ENCODE measurements at places on chromosomes 13 and 19.

GRCh38 chr19:32682317-32682716 lies 6.7 kb downstream of the RGS9BP start:
- no peak for DNase-seq

GRCh38 chr13:23794267-23795161 lies 94.7 kb downstream of the MIPEP start:
- DNase-seq, result peak; percentile 82

DNA sequence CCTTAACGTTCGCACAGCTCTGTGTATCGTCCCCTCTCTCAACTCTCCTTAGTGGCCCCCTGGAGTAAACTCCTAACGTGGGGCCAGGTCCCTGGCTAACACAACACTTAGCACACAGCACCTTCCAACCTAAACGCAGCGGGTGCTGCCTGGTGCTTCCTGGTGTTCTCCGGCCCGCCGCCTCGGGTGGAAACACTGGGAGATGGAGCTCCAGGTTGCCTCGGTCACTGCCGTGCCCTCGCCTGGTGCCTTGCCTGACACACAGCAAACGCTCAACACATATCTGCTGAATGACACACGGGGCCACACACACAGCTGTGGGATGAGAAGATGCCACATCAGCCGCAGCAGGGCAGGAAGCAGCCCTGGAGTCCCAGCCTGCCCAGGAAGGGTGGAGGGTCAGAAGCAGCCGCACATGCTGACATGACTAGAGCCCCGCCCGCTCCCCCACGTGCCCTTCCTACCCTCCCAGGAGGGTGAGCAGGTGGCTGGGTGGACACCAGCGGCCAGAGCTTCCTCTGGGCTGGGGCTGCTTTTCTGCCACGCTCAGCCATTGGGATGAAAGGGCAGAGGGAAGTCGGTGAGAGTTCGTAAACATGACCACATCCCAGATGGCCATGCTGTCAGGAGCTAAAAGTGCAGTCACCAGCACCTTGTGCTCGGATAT lies 6.6 kb downstream of the PEPD start:
- DNase-seq, result no peak

- no peak for DNase-seq
Observed at GRCh38 chr19:49011194-49011593, 5.7 kb downstream of the LHB start.

DNA sequence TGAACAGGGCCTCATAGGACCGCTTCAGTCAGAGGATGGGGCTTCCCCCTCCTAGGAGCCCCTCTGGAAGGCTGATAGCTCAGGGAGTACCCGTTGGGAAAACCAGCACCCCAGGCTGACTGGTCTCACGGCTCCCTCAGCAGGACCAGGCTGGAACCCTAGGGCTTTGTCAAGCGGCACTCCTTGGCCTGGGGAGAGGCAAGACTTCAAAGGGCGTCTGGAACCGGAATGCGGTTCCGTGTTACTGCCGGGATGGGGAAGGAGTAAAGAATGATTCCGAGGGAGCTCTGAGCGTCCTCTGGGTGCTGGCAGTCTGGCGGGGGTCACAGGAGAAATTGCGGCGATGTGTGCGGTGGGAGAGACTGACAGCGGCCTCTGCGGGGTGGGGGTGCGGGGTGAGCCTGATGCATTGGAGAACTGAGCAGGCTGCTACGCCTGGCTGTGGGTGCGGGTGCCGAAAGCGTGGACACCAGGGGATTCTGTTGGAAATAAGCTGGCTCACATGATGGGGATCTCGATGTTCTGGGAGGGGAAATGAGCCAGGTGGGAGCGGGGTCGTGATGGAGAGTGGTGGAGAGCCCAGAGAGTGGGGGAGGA lies 1.9 kb downstream of the COX6B2 start:
- no peak for DNase-seq

DNA sequence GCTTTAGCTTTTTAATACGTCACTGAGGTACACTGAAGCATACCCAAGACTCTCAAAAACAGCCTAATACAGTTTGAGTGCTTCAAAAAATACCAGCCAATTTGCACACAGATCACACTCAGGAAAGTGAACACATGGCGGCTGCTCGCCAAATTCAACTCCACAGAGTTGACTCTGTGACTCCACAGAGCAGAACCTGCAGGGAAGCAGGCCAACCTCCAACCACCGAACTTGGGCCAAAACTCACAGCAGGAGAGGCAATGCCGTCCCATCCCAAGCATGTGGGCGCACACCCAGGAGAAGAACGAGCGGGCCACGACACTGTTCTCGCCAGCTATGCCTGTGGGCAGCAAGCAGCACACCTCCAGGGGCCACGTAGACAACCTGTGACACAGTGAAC lies 21.1 kb downstream of the ELL start:
- DNase-seq, result no peak

GRCh38 chr13:108200781-108201398 lies 14.4 kb downstream of the LIG4 start:
- peak; percentile 37 for DNase-seq

DNA sequence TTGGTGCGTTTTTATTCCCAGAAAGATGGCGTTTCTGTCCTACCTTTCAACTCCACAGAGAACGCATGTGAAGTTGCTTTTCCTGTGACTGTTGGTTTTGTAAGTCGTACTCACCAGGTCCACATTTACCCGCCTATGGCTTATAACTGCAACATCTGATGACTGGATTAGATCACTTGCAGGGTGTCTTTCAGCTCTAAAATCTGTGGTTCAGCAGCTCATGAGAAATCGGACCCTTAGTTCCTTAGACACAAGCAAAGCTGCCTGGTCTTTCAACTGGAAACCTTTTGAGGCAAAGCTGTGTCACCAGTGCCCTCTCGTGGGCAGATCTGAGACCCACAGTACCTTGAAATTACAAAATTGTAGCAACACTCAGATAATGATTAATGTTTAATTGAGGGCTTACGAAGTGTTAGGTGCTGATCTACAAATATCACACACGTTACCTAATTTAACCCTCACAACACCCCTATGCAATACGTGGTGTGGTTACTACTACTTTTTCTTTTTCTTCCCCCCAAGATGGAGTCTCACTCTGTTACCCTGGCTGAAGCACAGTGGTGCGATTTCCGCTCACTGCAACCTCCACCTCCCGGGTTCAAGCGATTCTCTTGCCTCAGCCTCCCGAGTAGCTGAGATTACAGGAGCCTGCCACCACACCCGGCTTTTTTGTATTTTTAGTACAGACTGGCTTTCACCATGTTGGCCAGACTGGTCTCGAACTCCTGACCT lies 65.4 kb downstream of the RUBCNL start:
- peak; percentile 43 for DNase-seq

- no peak for DNase-seq
Observed at GRCh38 chr13:86567119-86567518, 767.9 kb upstream of the SLITRK6 start.

GRCh38 chr13:112567161-112567862 lies 20.6 kb downstream of the TUBGCP3 start:
- no peak for DNase-seq

DNA sequence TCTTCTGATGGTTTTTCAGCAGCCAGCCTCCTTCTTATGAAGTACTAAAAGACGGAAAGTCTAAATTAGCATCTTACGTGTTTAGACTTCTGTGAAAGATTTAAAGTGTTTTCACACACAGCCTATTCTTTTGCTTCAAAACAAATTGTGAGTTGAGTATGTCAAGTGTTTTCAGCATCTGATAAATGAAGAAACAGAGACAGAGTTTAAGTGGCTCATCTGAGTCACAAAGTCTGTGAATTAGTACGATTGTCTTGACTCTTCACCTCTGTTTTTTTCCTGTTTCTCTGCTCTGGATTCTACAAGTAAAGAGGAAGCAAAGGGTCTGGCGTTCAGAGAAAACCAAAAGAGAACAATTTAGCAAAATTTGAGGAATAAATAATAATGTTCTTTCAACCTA lies 116.4 kb downstream of the FRY start:
- no peak for DNase-seq

GRCh38 chr13:97425590-97425989 lies 8.4 kb upstream of the RAP2A start:
- DNase-seq, result no peak

GRCh38 chr13:34431827-34432581 lies 510.1 kb upstream of the NBEA start:
- DNase-seq, result no peak

DNA sequence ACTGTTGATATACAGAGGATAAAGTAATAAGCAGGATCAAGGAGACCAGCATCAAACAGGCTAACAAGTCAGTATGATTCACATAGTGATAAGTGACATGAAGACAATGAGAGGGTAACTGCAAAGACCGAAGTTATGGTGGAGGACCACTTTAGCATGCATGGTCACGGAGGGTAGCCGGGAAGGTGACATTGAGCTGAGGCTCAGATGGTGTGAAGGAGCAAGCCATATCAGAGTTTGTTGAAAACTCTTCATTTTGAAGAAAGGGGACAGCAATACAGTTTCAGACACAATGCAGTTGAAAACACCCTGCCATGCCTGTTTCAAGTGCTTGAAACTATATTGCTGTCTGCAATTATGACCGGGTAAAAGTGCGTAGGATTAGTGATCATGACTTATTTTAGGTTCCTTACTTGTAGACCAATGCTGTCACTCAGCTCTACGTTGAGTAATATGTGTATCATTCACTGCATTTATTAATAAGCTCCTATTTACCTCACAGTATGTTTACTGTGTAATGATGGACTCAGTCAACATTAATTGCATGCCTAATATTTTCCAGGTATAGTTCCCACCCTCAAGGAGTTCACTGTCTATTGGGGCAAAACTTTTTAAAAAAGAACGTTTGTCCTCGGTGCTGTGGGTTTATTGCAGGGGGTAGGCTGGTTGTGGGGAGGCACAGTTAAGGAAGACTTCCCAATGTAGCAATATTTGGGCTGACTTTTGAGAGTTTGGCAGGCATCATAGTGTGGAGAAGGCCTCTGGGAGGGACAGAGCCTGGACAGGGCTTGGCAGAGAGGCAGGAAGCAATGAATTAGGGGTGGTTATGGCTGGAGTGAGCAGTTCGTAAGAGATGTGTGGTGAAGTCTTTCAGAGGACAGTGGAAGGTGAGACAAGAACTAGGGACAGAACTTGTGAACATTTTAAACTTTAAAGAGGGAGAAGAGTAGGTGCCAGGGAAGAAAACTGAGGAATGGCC lies 3.2 kb downstream of the UBAC2 start:
- no peak for DNase-seq

DNA sequence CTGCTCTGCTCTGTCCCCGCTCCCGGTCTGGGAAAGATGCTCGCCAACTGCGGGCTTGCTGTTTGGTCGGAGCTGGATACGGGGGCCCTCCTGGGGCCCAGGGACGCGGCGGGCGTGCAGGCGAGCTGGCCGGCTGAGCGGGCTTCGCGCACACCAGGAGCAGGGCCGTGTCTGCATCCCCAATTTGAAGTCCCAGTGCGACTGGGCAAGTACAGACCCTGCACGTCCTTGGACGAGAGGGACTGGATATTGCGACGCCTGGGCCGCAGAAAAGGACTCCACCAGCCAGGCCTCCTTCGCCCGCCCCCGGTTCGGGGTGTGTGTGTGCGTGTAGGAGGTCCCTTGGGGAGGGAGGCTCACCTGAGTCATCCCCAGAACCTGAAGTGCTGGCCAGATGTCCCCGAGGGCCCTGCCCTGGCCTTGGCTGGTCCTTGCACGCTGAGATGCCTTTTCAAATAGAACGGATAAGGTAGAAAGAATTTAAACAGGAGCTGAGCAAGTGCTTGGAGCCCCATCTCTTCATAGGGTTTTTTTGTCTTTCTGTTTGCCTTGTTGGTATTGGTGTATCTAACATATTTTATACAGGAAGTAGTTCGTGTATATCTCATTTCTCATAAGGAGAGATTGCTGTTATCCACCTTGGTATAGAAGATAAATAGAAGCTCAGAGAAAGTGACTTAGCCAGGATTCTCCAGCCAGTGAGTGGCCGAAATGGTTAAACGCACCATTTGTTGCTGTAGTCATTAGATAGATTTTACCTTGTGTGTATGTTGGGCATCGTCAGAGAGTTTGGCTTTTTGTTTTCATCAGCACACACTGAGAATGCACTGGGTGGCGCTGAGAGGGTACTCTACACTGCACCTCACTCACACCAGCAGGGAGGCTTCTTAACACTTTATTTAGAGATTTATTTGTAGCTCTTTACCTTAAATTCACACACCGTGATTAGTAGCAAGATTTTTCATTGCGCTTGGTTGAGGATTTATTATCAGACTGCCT lies 1.1 kb downstream of the NAXD start:
- DNase-seq, result peak; percentile 32

DNA sequence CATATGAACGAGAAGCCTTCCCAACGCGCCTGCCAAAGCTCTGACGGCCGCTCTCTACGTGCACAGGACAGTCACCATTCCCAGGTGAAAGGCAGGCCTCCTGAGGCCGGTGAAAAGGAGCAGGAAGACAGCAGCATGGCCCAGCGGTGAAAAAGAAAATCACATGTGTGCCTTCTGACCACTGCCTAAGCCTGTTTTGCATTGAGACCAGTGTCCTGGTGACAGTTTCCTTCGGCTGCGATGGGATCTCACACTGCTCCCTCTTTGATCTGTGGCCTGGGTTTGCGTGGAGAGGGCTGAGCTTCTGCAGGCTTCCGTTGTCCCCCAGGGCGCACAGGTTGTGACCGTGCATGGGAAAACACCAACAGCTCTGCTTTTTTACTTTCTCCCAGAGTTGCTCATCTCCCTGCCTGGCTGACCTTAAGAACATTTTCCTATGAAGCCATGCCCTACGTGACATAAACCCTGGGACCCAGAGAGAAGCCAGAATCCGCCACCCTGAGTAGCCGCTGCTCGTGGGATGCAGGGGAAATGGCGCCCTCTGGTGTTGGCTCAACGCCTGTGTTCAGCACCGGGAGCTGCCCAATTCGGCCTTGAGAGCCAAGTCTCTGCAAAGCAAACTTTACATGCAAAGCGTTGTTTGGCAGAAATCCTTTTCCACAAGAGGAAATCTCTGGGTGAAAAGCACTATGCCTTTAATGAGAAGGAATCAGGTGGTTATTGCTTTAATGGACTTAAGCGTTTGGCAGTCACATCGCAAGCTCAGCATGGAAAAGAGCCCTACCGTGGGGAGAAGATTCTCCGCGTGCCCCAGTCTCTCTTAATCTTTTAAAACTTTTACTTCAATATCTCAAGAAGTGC lies 112.2 kb upstream of the GPR12 start:
- DNase-seq, result peak; percentile 5

- DNase-seq, result no peak
Observed at GRCh38 chr19:19214159-19214490, 2.4 kb downstream of the NCAN start.

DNA sequence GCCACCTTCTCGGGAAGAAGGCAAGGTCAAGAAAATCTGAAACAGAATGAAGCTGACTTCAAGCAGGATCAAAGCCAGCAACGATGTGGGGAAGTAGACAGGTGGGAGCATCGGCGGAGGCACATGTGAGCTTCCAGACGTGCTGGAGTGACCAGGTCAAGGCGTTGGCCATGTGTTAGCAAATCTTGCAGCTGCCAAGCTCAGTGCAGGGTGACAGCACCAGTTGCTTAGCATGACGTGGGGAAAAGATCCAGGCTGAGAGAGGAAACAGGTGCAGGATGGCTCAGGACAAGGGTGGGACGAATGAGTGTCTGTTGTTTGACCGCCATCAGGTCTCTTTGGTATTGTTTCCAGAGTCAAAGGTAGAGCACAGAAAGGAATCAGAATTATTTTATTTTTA lies 92.3 kb downstream of the TNFSF13B start:
- DNase-seq, result no peak

GRCh38 chr13:41554626-41555386 lies 97.5 kb downstream of the RGCC start:
- DNase-seq, result no peak

- DNase-seq, result no peak
Observed at GRCh38 chr19:8132858-8133458, 16.4 kb downstream of the FBN3 start.
